ENCODE measurements at places on chromosomes 3 and 15.

GRCh38 chr15:66824424-66824823 is 122.4 kb downstream of the SMAD6 start:
- no peak for DNase-seq

DNA sequence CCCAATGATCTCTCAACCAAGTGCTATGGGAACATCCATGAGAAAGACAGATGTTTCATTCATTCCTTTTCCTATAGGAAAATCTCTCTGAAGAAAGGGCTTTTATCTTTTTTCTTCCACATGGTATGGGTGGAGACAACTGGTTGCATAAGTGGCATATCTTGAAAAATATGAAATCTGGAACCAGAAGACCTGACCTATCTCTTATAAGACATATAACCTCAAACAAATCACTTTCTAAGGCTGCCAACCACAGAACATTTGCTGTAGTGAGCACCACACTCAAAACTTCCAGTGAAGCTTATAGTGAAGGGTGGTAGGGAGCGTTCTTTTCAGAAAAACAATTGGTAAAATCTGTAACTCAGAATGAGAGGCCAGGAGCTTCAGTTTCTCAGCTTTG is 58.5 kb downstream of the SHQ1 start:
- no peak for DNase-seq

GRCh38 chr3:44996556-44996969 is 20.5 kb downstream of the EXOSC7 start:
- no peak for DNase-seq

DNA sequence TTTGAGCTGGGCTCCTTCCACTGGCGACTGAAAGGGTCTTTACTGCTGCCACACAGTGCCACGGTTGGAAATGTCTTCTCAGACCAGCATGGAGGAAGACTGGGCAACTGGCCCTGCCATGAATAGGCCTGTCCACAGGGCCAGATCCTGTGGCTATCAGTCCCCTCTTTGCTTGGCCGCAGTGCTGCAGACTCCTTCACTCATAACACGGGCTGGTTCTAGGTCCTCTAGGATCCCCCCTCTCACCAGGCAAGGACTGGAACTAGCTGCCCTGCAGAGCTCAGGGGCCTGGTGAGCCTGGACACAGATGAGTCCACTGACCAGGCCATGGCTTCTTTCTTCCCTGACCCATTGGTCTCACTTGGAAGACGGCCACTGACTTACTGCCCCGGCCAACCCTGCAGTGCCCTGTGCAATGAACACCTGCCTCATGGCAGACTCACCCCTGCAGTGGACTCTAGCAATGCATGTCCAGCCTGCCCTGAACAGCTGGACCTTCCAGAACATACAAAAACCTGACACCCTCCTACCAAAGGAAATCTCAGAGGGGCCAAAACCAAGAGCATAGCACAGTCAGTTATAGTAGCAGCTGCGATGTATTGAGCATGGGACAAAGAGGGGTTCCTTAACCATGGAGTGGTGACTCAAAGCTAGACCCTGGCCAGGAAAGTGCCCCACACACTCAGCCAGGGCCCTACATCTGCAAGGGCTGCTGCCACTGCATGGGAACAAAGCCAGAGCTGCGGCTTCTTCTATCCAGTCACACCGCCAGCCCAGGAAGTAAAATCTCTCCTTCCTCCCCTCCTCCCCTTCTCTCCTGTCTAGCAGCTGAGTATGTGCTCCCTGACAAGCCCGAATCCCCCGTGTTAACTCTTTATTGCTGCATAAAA is 72.1 kb upstream of the ITGA11 start:
- DNase-seq: peak; percentile 18

DNA sequence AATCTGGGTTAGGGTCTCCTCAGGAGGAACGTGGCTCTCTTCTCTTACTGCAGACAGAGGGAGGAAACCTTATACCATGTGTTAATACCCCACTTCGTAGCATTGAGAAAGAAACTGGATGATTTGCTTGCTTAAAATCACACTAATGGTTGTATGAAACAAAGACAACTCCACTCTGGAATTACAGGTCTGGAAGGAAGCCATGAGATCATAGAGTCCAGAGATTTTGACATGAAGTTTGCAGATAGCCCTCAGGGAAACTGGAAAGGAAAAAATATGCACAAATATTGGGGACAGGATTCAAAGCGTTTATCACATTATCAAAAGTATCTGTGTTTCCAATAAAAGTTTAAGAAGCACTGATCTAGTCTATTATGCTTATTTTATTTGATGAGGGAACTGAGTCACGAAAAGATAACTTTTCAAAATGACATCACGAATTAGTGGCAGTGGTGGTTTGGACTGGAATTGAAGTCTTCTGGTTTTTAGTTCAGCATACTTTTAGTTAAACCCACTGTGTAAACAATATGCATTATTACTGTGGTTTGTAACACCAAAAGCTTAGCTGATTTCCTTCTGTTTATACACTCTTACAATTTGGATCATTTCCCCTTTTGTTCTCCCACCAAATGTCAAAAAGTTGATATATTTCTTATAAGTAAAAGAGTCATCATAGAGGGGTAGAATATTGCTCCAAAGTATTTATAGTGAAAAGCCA is 16.8 kb downstream of the FGF7 start:
- no peak for DNase-seq

DNA sequence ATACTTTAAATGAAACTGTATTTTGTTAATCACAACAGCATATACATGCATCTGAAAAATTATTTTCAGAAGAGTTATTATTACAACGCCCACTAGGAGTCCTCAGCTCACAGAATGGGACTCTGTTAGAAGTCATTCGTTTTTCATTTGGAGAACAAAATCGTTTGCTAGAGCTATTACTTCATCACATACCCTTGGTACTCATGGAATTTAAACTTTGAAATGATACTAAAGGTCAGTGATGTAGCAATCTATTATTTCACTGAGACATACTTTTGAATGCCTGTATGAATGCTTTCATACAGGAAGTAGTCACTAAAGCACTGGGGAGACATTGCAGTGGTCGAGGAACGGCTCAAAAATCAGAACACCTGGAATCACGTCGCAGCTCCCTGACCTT is 198.1 kb downstream of the MBNL1 start:
- no peak for DNase-seq

DNA sequence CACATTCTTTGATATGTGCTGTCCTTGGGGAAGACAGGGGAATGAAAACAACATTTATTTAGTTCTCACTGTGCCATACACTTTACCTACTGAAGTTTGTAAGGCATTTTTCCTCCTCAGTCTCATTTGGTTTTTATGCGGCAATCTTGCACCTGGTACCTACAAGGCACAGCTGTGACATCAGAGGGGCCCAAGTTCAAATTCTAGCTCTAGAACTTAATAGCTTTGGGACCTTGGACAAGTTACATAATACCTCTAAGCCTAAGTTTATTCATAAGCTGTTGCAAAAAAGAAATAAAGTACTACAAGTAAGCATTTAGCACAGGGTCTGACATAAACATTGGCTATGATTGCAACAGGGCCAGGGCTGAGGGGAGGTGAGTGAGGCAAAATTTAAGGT is 5.6 kb upstream of the FAM81A start:
- DNase-seq: no peak
